ENCODE measurements at places on chromosomes 13 and 19.

DNA sequence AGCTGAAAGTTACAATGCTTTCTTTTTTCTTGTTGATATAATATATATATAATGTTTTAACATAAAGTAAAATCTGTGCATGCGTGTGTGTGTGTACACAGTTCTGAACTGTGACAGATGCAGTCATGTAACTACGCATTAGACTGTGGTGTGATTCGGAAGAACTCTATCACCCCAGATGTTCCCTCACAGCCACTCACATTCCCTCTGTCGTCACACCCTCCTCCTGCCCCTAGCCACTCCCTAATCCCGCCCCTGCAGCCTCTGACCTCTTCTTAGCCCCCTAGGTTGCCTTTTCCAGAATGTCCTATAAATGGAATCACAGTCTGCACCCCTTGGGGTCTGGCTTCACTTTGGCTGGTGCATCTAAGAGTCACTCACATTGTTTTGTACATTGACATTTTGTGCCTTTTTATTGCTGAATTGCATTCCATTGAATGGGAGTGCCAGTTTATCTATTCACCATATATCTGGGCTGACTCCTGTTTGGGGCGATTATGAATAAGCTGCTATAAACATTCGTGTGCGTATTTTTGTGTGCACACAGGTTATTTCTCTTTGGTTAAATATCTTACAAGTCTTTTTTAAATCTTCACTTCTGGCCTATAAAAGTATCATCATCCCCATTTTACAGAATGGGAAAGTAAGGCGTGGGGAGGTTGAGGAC is 20.4 kb downstream of the DHRS12 start:
- DNase-seq = no peak

DNA sequence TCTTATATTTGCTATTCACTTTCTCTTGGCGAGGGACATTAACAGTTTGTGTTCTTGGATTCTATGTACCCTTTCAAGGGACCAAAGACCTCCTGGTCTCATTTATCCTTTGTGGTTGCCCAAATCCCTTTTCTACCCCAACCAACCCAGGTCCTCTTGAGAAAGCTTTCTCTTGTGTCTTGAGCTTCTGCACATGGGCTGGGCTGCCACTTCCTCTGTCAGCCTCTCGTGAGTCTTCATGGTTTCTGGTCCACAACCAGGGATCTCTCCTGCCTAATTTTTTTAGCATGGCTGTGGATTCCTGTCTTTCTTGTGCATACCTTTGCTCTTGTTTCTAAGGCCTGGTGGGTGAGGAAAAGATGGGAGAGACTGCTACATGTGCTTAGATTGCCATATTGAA is 14.9 kb downstream of the TIMM13 start:
- DNase-seq = no peak

- DNase-seq = no peak
Observed at GRCh38 chr13:26596458-26596857, 39.0 kb downstream of the WASF3 start.

GRCh38 chr13:36924001-36924400 is 4.0 kb upstream of the SMAD9 start:
- DNase-seq = no peak

- DNase-seq = no peak
Observed at GRCh38 chr13:23843436-23843835, 45.8 kb downstream of the MIPEP start.

DNA sequence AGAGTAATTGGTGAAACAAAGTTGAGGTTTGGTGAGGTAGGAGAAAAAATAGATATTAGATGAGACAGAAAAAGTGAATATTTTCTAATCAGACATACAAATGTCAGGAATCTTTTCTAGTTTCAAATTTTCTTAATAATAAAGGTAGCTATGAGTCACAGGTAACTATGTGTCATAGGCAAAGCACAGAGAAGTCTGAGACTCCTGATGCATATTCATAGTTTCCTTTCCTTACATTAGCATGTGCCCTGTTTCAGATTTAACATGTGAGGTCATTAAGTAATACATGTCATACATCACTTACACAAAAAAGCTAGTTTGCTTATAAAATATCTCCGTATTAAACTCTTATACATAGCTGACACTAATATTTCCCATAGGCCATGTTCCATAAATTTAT is 1141.3 kb upstream of the PCDH20 start:
- DNase-seq = no peak

- DNase-seq = peak; percentile 30
Observed at GRCh38 chr19:46697204-46697960, 19.5 kb downstream of the PRKD2 start.

- DNase-seq = no peak
Observed at GRCh38 chr13:70666883-70667556, 558.8 kb upstream of the KLHL1 start.

DNA sequence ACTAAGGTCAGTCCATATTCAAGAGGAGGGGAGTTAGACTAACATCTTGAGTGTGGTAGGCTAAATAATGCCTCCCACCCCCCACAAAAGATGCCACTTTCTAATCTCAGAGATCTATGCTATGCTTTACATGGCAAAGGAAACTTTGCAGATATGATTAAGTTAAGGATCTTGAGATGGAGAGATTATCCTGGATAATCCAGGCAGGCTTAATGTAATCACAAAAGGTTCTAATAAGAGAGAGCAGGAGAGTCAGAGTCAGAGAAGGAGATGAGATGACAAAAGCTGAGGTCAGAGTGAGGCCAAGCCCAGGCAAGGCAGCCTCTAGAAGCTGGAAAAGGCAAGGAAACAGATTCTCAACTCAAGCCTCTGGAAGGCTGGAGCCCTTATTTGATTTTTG is 1011.6 kb downstream of the PCDH9 start:
- no peak for DNase-seq

- no peak for DNase-seq
Observed at GRCh38 chr13:60139272-60139671, 24.5 kb downstream of the DIAPH3 start.

- no peak for DNase-seq
Observed at GRCh38 chr13:93238711-93239110, 12.1 kb downstream of the GPC6 start.

DNA sequence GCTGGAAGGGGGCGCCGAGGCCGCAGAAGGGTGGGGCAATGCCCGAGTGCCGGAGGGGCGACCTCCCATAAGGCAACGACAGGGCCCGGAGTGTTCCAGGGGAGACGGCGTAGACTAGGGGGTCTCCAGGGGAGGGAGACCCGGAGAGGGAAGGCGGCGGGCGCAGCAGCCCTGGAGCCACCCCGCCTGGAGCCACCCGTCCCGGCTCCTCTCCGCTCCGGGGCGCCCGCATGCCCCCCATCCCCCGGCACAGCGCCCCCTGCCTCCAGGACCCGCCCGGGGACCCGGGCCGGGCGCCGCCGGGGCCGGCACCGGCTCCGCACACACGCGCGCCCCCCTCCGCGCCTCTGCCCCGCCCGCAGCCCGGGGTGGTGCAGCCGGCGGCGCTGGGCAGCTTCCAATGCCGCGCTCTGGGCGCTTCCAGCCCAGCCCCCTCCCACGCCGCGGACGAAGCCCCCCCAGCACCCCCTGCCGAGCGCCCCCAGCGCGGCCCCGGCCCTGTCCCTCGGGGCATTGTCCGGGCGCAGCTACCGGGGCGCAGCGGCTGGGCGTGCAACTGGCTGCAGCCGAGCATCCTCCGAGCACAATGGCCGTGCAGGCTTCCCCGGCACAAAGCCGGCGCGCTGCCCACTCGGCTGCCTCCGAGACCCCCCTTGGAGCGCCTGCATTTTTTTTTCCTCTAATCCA is 519 bp downstream of the PTPRS start:
- no peak for DNase-seq

DNA sequence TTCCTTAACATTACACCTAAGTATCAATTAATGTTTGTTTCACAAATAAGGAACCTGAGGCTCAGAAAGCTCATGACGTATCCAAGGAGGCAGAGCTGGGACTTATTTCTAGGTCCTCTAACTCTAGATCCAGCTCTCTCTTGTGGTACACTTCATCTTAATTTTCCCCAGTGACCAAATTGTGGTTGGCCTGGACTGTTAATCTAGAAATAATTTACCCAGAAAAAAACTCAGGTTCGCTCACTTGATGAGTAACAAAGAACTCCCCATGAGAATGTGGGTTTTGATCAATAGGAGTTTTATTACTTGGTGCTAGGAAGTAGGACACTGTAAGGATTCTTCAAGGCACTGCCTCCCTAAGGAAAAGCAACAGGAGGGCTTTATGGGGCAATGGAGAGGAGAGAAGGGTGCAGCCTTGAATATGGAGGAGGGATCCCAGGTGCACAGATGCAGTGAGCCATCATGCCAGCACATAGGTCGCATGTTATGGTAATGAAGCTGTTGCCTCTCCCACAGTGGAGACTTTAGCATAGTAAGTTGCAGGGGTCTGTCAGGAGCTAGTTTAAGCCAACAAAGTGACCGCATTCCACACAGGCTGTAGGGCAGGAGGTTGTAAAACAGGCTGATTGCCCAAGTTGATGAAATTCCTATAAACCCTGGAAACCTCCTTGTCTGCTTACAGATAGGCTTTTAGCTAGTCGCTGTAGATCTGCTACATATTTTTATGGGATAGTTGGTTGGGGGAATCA is 14.7 kb downstream of the RAP2A start:
- no peak for DNase-seq

- DNase-seq = no peak
Observed at GRCh38 chr19:19543640-19544039, 5.6 kb downstream of the CILP2 start.

DNA sequence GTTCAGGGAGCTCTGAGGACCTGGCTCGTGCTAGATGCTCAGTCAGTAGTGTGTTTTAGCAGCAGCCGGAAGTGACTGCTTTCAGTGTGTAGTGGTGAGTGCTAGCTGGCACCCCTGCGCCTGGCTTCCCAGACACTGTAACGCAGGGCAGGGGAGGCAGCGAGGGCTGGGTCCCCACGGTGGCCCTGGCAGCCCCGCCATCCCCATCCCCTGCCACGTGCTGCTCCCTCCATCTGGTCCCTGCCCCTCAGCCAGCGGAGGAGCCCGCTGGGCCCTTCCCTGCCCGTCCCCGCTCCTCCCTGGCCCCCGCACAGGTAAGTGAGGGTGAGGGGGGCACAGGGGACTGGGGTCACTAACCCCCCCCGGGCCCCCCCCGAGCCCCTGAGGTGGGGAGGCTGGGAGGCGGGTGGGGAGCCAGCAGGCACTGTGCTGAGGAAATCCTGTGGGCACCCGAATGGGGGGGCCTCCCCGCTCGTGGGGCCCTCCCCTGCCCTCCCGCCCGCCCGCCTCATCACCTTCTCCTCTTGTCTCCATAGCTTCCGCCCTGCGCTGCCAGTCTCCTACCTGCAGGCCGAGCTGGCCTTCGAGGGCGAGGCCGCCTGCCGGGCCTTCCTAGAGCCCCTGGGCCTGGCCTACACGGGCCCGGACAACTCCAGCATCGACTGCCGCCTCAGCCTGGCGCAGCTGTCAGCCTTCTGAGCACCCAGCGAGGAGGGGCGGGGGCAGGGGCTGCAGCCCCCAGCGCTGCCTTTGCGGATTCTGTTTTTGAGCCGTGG is 3.2 kb downstream of the LENG9 start:
- no peak for DNase-seq

DNA sequence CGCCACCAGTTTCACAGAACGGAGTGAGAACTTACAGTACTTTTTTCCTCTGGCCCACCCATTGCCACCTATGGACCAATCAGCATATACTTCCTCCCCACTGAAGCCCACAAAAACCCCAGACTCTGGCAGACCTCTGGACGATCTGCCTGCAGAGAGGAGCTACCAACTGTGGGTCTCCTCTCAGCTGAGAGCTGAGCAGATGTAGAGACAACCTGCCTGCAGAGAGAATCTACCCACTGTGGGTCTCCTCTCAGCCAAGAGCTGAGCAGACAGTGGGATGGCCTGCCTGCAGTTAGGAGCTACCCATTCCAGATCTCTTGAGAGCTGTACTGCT is 69.7 kb downstream of the PIBF1 start:
- no peak for DNase-seq

GRCh38 chr13:59120297-59120843 is 1043.4 kb downstream of the DIAPH3 start:
- DNase-seq = no peak

GRCh38 chr13:43664700-43665191 is 122.0 kb downstream of the ENOX1 start:
- no peak for DNase-seq

- DNase-seq = no peak
Observed at GRCh38 chr19:10513223-10513622, 4.0 kb downstream of the S1PR5 start.

GRCh38 chr13:27578121-27579030 is 42.0 kb downstream of the LNX2 start:
- no peak for DNase-seq

DNA sequence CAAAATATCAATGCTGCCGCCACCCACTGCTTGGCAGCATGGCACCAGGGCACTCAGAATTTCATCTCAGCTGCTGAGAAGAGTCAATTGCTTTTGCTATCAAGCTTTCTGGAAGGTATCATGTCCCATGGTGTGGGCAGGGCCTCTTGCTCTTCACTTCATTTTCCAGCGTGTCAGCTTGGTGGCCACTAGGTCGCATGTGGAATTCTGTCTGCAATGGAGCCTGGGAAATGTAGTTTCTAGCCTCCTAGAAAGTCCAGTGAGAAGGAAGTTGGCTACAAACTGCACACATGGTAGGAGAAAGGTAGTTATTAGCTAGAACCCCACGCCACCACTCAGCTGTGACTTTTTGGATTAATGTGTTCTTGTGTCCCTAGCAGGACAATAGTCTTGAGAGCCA is 105.3 kb downstream of the MYO16 start:
- no peak for DNase-seq

GRCh38 chr19:28372576-28373247 is 840.2 kb downstream of the UQCRFS1 start:
- DNase-seq = no peak

- no peak for DNase-seq
Observed at GRCh38 chr19:6026390-6027227, 48.7 kb upstream of the RANBP3 start.

DNA sequence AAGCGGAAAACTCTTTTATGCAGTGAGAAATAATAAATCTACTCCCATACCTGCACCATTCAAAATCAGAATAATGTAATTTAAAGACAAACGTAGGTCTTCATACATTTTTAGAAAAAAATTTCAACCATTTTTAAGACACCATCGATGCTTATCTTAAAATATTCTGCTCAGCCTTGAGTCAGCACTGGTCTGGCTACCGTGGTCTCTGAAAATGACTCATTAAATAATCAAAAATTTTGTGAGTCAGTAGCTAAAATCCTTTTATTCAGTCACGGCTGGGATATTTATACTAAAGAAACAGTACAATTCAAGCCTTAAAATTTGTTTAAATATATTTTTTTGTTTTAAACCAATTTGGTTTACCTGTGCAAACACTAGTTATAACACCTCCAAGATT is 2862.8 kb upstream of the PCDH20 start:
- DNase-seq = no peak

- DNase-seq = no peak
Observed at GRCh38 chr13:28128926-28129325, 9.4 kb upstream of the PAN3 start.

DNA sequence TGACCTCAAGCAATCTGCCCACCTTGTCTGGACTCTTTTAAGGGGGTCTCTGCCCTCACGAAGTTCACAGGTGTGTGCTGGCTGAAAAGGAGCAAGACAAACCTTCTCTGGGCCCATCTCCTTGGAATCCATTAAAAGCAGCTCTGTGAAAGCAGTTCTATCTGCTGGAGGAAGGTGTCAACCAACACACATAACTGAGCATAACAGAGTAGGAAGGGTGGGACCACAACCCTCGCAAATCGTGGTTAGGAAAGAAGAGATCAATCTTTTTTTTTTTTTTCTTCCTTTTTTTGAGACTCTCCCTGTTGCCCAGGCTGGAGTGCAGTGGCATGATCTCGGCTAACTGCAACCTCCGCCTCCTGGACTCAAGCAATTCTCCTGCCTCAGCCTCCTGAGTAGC is 1.4 kb downstream of the SUGP2 start:
- DNase-seq = no peak
